ENCODE measurements at places on chromosomes 13 and 19.

- DNase-seq: peak; percentile 13
These were observed 97.4 kb downstream of the FREM2 start for GRCh38 chr13:38784036-38784880.

DNA sequence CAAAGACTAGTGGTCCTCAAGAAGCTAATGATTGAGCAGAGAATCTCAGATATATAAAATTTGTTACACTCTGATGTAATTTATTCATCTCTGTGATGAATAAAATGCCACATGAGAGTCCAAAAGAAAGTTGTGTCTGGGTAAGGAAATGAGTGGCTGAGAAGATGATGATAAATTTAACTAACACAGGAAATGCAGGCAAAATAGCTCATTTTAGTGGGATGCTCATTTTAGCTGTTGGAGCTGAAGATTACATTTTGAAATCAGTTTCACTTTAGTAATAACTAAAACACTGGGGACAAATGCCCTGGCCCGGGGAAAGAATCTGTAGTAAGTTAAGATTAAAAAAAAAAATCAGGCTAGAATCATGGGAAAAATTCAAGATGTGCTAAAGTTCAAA, 35.2 kb downstream of the SPRY2 start:
- no peak for DNase-seq

DNA sequence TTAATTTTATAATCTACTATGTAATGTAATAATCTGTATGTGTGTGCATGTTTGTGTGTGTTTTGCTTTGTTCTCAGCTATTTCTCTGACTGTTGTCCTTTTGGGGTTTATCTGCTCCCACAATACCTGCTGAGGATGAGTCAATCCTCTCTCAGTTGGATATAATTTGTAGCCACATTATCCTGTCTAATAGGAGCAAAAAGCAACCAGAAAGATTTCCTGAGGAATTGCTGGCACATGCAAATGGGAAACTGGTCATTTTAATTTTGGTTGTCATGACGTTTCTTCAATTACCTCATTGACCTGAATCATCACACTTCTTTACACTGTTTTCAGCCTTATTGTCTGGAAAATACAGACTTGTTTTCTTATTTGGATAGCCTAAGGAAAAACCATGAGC, 488.4 kb downstream of the KLF5 start:
- no peak for DNase-seq

- no peak for DNase-seq
These were observed 56.2 kb downstream of the PEPD start for GRCh38 chr19:33465371-33465770.

- no peak for DNase-seq
These were observed 13.9 kb downstream of the LILRA5 start for GRCh38 chr19:54299126-54299498.

GRCh38 chr13:101453784-101454201, 1.3 kb downstream of the ITGBL1 start:
- DNase-seq: no peak

DNA sequence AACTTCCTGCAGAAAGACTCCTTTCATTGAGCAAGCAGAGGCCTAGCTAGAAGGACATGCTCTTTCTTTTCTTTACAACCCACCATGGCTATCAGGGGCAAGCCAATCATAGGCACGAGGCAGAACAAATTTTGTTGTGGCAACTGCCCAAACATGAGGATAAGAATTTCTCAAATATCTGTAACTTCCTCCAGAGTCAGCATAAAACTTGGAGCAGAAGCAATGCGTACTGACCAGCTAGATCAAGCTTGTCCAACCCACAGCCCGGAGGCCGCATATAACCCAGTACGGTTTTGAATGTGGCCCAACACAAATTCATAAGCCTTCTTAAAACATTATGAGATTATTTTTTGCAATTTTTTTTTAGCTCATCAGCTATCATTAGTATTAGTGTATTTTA, 87.0 kb upstream of the SOX21 start:
- DNase-seq: no peak

DNA sequence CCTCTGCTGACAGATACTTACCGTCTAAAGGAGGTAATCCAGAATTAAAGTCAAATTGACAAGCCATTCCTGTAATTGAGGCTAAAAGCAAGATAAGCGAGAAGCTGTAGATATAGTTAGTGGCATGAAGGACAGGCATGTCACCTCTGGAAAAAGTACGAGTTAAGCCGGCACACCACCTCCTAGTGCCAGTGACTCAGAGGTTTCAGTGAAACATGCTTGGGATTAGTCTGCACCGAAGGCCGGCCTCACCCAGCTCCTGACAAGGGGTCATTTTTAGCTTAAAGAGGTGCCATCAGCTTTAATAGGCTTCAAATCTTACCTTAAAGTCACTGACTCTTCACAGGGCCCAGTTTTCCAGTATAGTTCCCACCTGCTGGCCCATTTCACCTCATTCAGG, 838.0 kb downstream of the UQCRFS1 start:
- no peak for DNase-seq

DNA sequence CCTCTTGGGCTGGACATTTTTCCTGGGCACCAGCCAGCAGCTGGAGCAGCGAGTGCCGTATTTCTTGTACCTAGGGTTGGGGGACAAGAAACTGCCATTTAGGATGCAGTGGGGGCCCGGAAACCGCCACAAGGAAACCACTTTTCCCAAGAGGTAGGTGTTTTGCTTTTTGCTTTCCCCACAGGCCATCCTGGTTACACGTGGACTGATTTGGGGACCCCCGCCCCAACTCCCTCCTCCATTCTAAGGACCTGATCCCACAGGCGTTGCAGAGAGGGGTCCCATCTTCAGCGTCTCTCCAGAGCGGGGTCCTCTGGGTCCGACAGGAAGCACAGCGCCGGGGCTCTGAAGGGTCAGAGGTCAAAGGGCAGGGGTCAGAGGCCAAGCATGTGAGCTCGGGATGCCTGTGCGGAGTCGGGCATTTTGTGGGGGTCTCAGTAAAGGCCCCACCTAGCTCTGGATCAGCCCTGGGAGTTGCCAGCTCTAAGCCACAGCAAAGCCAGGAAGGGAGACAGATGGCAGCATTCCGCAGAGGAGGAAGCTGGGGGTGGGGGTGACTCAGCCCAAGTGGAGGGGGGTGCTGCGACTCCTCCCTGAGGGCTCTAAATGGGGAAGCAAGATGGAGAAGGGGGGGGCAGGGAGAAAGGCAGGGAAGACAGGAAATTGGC, 4.3 kb downstream of the ZGLP1 start:
- peak; percentile 68 for DNase-seq
